ENCODE measurements at places on chromosomes 2 and 18.

DNA sequence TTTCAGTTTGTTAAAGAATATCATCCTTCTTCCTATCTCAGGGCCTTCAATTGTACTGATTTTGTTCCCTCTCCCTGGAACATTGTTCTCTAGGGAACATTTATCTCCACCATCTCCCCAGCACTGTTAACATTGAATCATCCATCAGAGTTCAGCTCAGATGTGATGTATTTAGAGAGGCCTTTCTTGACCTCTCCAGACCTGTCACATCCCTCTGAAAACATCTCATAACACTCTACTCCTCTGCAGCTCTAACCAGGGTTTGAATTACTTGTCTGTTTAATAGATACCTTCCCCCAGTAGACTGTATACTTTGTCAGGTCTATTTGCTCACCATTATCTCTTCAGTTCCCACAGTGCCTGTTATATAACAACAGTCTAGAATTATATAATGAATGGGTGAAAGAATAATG, 98.6 kb downstream of the GALNT1 start:
- no peak for DNase-seq

- DNase-seq: no peak
Observed at GRCh38 chr2:28411956-28412609, 19.4 kb downstream of the FOSL2 start.

- no peak for DNase-seq
Observed at GRCh38 chr2:32058130-32058529, 5.2 kb upstream of the SPAST start.

GRCh38 chr18:312415-312814, 44.6 kb upstream of the THOC1 start:
- DNase-seq: no peak

GRCh38 chr2:27914041-27914804, 23.7 kb downstream of the BABAM2 start:
- no peak for DNase-seq

GRCh38 chr2:241903121-241904010, 33.8 kb downstream of the RTP5 start:
- no peak for DNase-seq

DNA sequence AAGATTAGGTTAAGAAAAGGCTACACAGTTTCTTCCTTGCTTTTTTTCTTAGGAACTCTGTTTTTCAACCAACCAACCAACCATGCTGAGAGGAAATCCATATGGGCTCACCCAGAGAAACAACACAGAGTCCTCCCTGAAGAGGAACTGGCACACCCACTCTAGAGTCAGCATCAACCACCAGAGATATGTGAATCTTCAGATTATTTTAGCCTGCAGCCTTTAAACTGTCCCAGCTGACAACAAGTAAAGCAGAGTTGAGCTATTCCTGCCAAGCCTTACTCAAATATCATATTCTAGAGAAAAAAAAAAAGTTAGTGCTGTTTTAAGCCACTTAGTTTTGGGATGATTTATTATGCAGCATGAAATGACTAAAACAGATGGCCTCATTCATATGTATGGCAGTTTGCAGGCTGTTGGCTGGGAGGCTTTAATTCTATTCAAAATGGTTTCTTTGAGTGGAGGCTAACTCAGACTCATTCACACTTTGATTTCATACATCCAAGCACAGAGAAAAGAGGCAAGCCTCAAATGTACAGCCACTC, 1637.7 kb upstream of the LRRTM1 start:
- no peak for DNase-seq

DNA sequence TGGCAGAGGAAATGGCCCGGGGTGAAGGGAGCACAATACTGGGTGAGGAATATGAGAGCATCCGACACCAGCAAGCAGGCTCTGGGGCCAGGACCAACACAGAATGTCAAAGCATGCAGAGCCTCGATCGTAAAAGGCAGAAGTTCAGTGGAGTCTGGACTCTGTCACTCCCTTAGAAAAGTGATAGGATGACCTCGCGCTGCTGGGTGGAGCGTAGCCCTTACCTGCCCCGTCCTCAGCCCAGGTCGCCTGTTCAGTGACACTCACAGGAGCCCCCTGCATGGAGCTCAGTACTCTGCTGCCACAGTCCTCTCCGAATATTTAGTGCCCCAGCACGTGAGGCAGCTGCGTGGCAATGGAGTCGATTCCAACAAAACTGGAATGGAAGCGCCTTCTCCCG, 236.7 kb upstream of the MYT1L start:
- no peak for DNase-seq

DNA sequence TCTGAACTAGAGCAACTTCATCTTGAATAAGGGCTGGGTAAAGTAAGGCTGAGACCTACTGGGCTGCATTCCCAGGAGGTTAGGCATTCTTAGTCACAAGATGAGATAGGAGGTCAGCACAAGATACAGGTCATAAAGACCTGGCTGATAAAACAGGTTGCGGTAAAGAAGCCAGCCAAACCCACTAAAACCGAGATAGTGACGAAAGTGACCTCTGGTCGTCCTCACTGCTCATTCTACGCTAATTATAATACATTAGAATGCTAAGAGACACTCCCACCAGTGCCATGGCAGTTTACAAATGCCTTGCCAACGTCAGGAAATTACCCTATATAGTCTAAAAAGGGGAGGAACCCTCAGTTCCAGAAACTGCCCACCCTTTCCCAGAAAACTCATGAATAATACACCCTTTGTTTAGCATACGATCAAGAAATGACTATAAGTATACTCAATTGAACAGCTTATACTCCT, 109.1 kb downstream of the FIGN start:
- no peak for DNase-seq

DNA sequence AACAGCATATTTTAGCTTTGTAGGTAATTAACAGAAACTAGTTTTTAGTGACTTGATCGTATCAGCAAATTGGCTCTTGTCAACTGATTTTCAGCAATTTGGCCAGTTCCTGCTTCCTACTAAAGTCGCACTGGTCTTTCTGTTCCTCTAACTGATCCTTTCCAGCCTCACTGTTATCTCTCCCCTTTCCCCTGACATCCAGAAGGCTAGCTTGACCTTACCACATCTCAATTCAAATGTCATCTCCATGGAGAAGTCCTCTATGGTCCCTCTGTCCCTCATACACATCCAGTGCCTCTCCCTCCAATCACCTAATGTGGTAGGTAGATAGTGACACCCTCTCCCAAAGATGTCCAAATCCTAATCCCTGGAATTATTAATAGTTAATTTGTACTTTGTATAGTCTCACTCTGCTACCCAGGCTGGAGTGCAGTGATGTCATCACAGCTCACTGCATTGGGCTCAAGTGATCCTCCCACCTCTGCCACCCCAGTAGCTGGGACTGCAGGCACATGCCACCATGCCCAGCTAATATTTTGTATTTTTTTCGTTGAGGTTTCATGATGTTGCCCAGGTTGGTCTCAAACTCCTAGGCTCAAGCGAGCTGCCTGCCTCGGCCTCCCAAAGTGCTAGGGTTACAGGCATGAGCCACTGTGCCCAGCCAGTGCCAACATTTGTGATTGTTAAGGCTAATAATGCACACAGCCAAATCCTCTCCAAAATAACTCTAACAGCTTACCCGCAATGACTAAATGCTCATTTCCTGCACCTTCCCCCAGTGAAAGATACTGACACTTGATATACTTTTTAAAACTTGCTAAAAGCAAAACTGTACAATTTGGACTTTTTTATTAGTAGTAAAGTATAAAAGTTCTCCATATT, 16.9 kb downstream of the PSTPIP2 start:
- DNase-seq: no peak

DNA sequence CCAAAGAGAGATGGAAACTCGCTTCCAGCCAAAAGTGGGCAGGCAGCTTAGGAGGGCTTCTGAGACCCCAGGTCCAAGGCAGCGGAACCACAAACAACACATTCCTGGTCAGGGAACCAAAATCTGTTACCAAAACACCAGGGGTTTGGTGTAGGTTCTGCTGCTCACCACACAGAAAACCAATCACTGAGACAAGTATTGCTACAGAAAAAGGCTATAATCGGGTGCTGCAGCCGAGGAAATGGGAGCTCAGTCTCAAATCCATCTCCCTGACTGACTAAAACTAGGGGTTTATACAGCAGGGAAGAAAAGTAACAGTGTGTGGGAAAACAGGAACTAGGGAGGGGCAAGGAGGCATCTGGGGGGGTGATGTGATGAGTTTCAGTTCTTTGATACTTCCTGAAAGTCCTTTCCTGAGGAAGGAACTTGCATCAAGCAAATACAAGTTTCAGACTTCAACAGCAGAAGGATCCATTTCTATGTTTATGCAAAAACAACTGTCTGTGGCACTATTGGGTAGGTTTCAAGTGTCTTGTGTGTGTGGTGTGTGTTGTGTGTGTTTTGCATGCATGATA, 108.0 kb downstream of the FAM168B start:
- no peak for DNase-seq

- DNase-seq: peak; percentile 64
Observed at GRCh38 chr2:236507393-236508085, 62.1 kb upstream of the ACKR3 start.

DNA sequence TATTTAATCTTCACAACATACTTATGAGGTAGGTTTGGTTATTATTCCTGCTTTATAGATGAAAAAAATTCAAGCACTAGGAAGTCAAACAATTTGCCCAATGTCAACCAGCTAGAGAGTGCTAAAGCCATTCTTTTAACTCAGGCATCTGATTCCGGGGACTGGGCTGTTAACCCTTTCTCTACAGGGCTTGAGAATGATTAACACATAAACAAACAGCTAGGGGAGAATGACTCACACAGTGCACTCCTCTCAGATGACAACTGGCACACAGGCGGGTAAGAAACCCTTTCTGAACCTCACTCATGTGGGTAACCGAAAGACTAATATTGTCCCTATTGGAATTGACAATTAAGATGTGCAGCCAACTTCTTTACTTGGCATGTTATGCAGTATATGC, 86.3 kb upstream of the FSHR start:
- no peak for DNase-seq
